Pancreas (tissue), 10 donors: ENCODE measurements at places on chromosomes 1 and 21. TPM values are rescaled to one million over a fixed set of nuclear protein-coding genes. Genes with fewer than 3 reads are reported as not detected.

DNA sequence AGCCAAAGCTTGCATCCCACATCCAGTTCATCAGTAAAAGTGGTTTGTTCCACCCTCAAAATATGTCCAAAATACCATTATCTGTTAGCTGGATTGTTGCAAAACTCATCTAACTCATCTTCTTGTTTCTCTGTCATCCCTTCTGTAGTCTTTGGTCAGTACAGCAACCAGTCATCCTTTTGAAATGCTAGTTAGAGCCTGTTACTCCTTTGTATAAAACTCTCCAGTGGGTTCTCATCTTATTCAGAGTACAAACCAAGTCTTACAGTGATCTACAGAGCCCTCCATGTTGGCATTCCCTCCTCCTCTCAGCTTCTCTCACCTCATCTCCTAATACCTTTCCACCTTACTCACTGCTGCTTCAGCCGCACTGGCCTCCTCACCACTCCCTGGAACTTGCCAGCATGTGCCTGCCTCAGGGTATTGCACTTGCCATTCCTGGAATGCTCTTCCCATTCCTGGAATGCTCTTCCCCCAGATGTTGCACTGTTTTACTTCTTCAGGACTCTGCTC, 70.6 kb downstream of the LAMC1 start:
- no peak for DNase-seq

DCST1 gene
- not detected for total RNA-seq

GRCh38 chr1:1020000-1020404, at the start of gene AGRN:
Gene AGRN, plus strand, starts transcription at chr1:1020120. Its CDS starts 53 bp downstream, at chr1:1020173.
- DNase-seq, result peak; percentile 70

C1orf141 gene
- total RNA-seq, result not detected
